PC-9 (cell line): ENCODE measurements at places on chromosomes 5 and 9. TPM values are rescaled to one million over a fixed set of nuclear protein-coding genes. Genes with fewer than 3 reads are reported as not detected.

Gene DNAJB5
- total RNA-seq, result 0.79 and 0.98 TPM in 2 replicates

- DNase-seq, result no peak
Measured at GRCh38 chr9:137295238-137295811, 6.7 kb downstream of the NRARP start.

DNA sequence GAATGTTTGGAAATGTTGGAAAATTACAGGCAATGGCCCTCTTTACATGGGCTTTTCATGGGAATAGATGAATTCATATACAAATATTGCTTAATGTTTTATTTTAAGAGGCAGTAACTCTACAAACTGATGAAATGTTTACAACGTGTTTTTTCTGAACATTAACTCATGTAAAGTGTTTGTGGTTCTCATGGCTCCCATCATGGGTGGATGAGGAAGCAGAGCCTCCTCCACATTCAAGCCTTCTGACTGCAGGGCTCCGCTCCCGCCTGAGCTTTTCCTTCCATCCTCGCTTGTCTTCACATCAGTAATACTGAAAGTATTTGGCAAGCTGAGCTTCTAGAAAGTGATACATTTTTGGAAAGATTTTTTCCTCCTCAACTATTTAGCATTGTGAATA lies 204.2 kb downstream of the ARHGAP26 start:
- DNase-seq, result no peak

Gene FBP2
- total RNA-seq, result not detected in 2 replicates

- no peak for DNase-seq
Measured at GRCh38 chr5:96315431-96315830, 117.6 kb downstream of the PCSK1 start.

- DNase-seq, result no peak
Measured at GRCh38 chr9:127064335-127064734, 58.1 kb downstream of the ANGPTL2 start.

- no peak for DNase-seq
Measured at GRCh38 chr9:12631866-12632265, 61.3 kb upstream of the TYRP1 start.

Gene RAB14
- 58.1 and 82.6 TPM in 2 replicates for total RNA-seq

- no peak for DNase-seq
Measured at GRCh38 chr9:127680846-127681245, 25.9 kb upstream of the CFAP157 start.

GRCh38 chr5:98187945-98188344 lies 585.5 kb upstream of the RGMB start:
- no peak for DNase-seq

DNA sequence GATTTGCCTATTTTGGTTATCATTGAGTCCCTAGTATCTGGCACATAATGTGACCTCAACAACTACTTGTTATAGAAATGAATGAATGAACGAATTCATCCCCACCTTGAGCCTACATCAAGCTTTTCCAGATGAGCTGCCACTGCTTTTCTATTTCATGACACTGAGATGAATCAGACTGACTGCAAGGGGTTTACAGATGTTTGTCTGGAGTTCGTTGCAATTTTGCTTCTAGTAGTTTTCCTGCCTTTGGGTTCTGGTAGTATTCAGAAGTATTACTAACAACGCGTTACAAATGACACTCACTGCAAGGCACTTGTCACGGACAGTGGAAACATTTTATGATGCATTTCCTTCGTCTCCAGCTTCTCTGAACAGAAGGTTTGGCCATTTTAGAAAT lies 222.3 kb downstream of the CD180 start:
- no peak for DNase-seq

DNA sequence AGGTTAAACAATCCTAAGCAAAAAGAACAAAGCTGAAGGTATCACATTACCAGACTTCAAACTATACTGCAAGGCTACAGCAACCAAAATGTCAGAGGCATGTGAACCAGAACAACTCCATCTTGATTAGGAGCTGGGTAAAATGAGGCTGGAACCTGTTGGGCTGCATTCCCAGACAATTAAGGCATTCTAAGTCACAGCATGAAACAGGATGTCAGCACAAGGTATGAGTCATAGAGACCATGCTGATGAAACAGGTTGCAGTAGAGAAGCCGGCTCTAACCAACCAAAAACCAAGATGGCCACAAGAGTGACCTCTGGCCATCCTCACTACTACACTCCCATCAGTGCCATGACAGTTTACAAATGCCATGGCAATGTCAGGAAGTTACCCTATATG lies 252.0 kb downstream of the RASEF start:
- peak; percentile 75 for DNase-seq

Gene ASPN
- not detected in 2 replicates for total RNA-seq

DNA sequence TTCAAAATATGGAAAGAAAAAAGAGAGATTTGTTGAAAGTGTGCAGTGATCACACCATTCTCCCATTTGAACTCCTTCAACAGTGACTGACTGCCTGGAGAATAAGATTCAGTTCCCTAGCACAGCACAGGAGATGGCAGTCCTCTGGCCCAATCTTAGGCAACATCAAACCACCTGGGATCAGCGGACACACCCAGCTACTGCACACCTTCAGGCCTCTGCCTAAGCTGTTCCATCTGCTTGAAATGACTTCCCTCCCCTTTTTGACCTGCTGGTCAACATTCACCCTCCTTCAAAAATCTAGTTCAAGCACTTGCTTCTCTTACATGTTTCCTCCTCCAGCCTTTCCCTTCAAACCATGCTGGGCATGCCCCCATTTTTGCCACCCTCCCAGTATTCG lies 4.5 kb downstream of the MAPK9 start:
- DNase-seq, result no peak

Gene CNOT8
- total RNA-seq, result 72.3 and 72.7 TPM in 2 replicates

Gene ARAP3
- total RNA-seq, result 25.8 and 28.0 TPM in 2 replicates

- DNase-seq, result no peak
Measured at GRCh38 chr5:162837155-162837554, 600.2 kb upstream of the CCNG1 start.

- DNase-seq, result no peak
Measured at GRCh38 chr5:66180282-66181155, 36.4 kb downstream of the SREK1 start.

DNA sequence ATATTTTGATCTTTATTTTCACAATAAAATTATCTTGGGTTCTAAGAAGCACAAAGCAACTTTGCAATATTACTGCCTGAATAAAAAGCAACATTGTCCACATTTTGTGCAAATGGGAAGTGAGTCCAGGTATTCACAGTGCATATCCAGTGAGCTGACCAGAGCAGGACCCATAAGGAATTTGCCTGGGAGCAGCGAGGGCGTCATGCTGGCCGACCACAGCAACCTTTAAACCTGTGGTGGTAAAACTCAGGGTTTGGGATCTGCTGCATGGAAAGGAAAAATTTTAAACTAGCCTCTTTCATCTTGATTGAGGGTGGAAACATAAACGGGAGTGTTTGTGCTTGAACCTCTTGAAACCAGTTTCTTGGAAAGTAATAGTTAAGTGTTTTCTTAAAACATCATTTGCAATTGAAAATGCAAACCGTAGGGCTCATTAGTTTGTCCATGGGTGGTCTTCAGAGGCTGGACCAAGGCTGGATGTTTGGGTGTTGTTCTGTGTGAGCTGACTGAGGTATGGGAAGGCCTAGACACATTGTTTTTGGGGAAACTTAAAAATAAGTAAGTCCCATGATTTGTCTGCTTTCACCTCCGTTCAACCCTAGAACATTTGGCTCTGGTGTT lies 85.0 kb upstream of the ANKH start:
- no peak for DNase-seq

DNA sequence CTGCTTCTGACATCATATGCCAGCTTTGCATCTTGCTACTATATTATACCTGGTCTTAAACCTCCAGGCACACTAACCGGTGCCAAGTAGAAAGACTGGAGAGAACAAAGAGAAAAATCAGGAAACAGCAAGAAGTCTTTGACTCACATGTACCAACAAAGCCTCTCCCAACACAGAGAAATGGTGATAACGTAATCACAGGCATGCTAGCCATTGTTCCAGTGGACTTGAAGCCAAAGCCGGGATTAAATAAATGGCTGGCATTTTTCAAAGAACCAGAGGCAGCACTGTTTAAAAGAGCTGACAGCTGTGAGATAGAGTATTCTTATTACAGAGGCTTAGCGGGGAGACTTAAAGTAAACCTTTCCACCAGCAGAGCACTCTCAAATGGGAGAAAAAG lies 148.4 kb upstream of the NFIL3 start:
- no peak for DNase-seq

GRCh38 chr5:135140446-135141204 lies 106.6 kb upstream of the PITX1 start:
- peak; percentile 99 for DNase-seq

GRCh38 chr9:134217431-134218210 lies 53.3 kb upstream of the RNU6ATAC start:
- DNase-seq, result no peak

Gene IL7R
- 0.41 TPM in 1 of 2 replicates, not detected in the other for total RNA-seq

DNA sequence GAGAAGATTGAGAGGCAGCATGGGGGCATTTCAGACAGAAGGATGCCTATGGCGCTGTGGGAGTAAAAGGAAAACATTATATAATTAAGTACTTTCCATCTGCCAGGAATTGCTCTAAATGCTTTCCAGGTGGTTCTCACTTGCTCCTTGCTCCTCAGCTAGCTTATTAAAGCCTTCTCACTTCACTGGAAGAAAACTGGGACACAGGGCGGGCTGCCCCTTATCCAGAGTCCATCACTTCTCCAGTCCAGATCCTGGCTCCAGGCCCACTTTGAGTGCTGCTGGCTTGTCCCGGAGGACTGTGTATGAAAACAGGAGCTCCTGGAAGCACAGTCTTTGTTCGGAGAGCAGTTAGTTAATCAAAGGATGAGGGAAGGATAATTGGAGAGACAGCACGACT lies 409.9 kb upstream of the ADAMTS16 start:
- DNase-seq, result no peak

- no peak for DNase-seq
Measured at GRCh38 chr5:14036947-14037346, 92.5 kb upstream of the DNAH5 start.

Gene CRHBP
- total RNA-seq, result not detected in 2 replicates

Gene CTSV
- 47.3 and 65.2 TPM in 2 replicates for total RNA-seq

GRCh38 chr5:172726966-172727365 lies 44.0 kb downstream of the DUSP1 start:
- no peak for DNase-seq

GRCh38 chr5:78622302-78622971 lies 26.1 kb downstream of the LHFPL2 start:
- no peak for DNase-seq

Gene PCDHGB3
- not detected in 2 replicates for total RNA-seq

Gene STARD4
- 5.1 and 6.4 TPM in 2 replicates for total RNA-seq

Gene ZDHHC21
- total RNA-seq, result 3.9 and 5.3 TPM in 2 replicates

GRCh38 chr5:77129391-77129990 lies 42.4 kb upstream of the ZBED3 start:
- DNase-seq, result no peak

DNA sequence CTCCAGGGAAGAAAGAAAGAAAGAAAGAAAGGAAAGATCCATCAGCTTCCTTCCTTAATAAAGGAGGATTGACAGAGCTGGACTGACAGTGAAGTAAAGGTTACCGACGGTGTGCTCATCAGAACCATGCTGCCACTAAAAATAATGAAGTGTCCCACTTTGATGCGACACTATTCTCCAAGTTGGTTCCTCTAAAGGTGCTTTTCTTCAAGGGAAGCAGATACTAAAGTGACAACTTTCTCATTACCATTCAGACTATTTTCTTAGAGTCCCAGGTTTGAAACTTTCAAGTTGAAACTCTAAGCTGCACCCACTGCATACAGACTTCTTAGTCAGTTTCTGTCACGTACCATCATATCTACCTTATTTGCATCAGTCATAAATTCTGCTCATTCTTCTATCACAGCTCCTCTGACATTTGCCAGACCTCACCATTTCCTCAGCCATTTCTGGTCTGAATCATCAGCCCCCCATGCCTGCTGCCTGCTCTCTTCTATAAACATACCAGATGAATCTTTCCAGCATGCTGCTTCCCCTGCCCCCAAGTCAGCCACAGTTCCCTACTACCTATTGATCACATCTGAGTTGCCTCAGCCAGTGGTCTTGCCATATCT lies 177.6 kb downstream of the DEPDC1B start:
- no peak for DNase-seq

GRCh38 chr5:75558981-75559632 lies 47.4 kb downstream of the POLK start:
- no peak for DNase-seq

DNA sequence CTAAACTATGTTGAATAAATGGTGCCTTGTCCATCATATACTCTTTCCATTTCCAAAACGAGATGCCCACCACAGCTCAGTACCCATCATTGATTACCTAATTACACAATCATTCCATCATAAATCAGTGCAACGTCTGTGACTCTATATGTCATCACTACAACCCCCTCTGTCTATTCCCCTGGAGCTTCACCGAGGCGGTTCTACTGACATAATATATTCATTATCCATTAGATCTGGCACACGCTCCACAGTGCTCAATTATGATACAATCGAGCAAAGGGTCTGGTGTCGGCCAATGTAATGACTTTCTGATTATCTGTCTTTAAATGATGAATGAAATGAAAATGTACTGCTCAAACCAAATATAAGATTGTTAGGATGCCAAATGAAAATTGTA lies 1737.7 kb upstream of the WWC1 start:
- DNase-seq, result no peak

DNA sequence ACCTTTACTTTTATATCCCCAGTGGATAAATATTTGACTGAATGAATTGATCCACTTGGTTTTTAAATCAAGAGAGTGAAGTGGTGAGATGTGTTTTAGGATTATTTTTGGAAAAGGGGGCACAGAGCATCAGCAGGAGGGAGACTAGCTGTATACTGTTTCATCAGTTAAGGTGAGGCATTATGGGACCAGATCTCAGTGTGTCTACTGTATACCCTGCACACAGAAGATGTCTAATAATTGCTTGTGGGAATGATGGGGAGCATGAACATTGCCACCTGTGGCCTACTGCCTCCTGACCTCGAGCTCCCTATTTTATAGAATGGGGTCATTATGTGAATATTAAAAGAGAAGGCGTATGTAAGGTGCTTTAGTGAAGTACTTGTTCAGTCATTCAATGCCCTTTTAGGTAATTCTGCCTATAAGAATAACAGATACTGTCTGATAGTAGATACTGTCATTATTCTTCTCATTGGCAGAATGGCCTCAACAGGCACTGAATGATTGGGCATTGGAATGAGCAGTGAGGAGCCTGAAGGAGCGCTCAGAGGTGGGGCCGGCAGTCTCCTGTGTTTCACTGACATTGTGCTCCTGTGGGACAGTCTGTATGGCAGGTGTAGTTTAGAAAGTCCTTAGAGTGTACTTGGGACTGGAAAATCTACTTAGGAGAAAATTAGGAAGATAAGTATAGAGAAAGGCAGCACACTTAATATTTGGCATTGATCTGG lies 47.4 kb upstream of the FAM120AOS start:
- DNase-seq, result no peak

GRCh38 chr5:154218786-154219185 lies 28.3 kb downstream of the GALNT10 start:
- DNase-seq, result no peak

Gene MAP3K1
- total RNA-seq, result 21.8 and 26.1 TPM in 2 replicates

- no peak for DNase-seq
Measured at GRCh38 chr5:125486634-125487033, 740.2 kb upstream of the ZNF608 start.
